ENCODE measurements at places on chromosomes 1 and 21.

- no peak for DNase-seq
These were observed 9.3 kb upstream of the RPE65 start for GRCh38 chr1:68459091-68459490.

- peak; percentile 78 for DNase-seq
These were observed 43.5 kb upstream of the RAB4A start for GRCh38 chr1:229227298-229227919.

- no peak for DNase-seq
These were observed 140.1 kb upstream of the DUSP10 start for GRCh38 chr1:221881805-221882581.

- DNase-seq: no peak
These were observed 6.9 kb downstream of the SERTAD4 start for GRCh38 chr1:210239349-210240111.

GRCh38 chr21:42527489-42528158 is 14.0 kb downstream of the SLC37A1 start:
- no peak for DNase-seq

GRCh38 chr1:145702826-145703225 is 4.3 kb downstream of the PDZK1 start:
- DNase-seq: no peak

GRCh38 chr1:164337885-164338284 is 221.1 kb upstream of the PBX1 start:
- peak; percentile 54 for DNase-seq

GRCh38 chr1:115829947-115830346 is 11.0 kb downstream of the NHLH2 start:
- DNase-seq: no peak

- no peak for DNase-seq
These were observed 12.1 kb upstream of the ZDHHC18 start for GRCh38 chr1:26814377-26814776.

GRCh38 chr1:24903955-24904730 is 25.9 kb downstream of the RUNX3 start:
- DNase-seq: no peak

GRCh38 chr1:221897321-221897721 is 155.4 kb upstream of the DUSP10 start:
- DNase-seq: no peak

DNA sequence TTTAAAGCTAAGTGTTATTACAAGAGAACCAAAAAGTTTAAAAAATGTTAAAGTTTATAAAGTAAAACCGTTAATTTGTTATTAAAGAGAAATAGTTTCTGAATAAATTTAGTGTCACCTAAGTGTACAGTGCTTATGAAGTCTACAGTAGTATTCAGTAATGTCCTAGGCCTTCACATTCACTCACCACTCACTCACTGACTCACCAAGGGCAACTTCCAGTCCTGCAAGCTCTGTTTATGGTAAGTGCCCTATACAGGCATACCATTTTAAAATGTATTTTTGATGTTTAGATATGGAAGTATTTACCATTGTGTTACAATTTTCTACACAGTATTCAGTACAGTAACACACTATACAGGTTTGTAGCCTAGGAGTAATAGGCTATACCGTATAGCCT is 60.1 kb upstream of the GCLM start:
- DNase-seq: no peak

GRCh38 chr1:113106910-113107309 is 33.9 kb downstream of the LRIG2 start:
- DNase-seq: no peak

GRCh38 chr21:40505681-40506080 is 341.3 kb downstream of the DSCAM start:
- no peak for DNase-seq

GRCh38 chr1:20365421-20366055 is 74.9 kb downstream of the VWA5B1 start:
- no peak for DNase-seq

- DNase-seq: no peak
These were observed 25.0 kb upstream of the POU3F1 start for GRCh38 chr1:38071312-38072256.

DNA sequence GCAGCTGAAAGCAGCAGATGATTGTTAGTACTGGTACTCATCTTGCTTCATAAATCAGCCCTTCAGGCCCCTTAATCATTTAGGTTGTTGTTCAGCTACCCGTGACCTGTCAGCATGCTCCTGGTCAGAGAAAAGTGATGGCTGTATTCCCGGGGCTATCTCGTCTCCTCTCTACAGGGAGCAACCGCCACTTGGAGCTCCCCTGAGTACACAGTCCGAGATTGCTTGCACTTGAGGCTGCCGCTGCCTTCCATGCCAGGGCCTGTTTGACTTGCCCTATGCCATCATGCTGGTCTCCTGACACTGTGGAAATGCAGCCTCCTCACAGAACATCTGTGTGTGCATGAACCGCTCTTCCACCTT is 97.5 kb downstream of the SPATA46 start:
- DNase-seq: no peak

DNA sequence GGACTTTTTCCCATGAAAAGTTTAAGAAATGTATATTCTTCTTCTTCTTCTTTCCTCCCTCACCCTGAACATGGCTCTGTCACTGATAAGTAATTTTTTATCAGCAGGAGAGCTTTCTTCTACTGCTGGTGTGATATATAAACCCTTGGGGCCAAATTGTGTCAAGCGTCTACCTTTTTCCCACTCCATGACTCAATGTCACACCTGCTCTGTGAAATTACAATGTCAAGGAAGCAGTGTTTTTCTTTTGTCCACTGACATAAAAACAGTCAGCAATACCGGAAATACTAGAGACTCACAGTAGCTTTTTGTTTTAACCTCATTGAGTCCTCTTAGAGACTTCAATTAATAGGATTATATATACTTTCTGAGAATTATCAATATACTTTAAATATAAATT is 416.2 kb upstream of the ADGRL4 start:
- DNase-seq: no peak

GRCh38 chr21:25772686-25773085 is 37.9 kb downstream of the GABPA start:
- DNase-seq: no peak

- DNase-seq: no peak
These were observed 144.6 kb downstream of the MAGI3 start for GRCh38 chr1:113534875-113535274.

DNA sequence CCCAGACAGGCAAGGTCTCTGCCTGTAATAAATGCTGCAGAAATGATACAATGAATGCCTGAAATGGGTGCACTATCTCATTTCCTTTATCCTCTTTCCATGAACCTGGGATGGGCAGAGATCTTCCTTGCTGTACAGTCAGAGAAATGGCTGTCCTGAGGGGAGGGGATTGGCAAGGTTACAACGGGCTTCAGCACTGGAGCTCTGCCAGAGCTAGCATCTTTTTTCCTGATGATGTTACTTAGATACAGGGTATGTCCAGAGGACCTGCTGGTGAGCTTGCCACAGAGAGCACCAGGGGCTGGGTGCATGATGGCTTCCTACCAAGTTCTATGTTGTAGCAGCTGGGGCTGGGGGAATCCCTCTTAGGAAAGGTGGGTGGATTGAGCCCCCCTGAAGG is 115.1 kb downstream of the PLXNA2 start:
- no peak for DNase-seq

- DNase-seq: peak; percentile 52
These were observed 44.0 kb downstream of the EIF2D start for GRCh38 chr1:206568256-206568655.

DNA sequence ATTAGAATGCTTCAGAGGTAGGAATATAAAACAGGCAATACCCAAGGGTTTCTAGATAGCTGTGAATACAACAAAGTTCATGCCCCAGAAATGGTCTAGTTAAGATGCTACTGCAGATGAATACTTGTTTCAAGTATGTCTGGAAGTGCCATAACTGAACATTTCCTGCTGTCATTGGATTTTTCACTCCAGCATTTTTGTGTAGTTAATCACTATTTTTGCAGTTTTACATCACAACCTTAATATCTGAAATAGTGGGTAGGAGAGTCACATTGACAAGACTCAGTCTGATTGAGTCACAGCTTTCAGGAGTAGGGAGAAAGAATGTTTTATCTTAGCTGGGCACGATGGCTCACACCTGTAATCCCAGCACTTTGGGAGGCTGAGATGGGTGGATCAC is 126.4 kb upstream of the C1orf21 start:
- peak; percentile 32 for DNase-seq

DNA sequence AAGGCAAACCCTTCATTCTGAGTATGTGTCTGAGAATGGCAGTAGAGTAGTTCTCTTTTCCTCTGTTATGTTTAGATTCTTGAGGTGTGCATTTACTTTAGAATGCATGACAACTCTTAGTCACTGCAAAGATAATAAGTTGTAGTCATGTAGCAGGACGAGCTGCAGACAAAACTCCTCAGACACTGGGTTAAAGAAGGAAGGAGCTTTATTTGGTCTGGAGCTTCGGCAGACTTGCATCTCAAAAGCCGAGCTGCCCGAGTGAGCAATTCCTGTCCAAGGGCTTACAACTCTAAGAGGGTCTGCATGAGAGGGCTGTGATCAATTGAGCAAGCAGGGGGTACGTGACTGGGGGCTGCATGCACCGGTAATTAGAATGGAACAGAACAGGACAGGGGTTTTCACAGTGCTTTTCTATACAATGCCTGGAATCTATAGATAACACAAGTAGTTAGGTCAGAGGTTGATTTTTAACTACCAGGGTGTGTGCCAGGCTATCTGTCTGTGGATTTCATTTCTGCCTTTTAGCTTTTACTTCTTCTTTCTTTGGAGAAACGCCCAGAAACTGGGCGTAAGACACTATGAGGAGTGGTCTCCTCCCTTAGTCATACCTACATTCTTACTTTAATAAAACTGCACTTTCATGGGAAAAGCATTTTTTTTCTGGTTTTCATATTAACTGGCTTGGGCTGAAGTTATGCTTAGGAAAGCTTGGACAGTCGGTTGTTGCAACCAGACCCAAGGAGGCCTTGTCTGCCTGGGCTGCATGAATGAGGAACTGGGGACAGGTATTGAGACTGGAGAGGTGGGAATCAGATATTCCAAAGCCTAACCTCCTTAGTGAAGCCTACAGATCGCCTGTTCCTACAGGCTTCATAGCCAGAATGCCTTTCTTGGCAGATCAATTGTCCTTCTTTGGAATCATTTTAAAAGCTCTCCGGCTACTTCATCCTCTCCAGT is 115.1 kb downstream of the RHOU start:
- DNase-seq: no peak

DNA sequence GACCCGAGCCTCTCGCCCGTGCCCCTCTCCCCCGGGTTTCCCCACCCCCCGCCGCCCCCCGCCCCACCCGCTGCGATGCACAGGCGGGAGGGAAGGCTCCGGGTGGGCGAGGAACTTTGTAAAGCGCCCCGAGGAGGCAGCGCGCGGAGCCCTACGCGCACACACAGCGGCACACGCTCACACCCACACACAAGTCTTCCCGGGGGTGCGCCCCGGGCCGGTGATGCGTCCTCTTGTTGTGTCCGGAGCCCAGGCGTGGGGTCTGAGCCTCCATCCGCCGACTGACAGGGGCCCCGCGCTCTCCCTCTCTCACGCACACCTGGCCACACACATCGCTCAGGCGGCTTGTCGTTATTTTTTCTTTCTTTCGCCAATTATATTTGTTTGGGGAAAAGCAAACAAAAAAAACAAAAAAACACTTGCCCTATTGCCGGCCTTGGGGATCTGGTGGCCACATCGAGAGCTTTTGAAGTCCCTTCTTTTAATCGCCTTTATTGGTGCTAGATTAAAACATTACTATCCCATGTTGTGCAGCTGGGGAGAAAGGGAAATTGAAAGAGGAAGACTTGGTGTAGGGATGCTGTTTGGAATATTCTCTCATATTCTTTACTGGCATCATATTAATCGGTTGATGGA is 770 bp downstream of the NTNG1 start:
- no peak for DNase-seq

DNA sequence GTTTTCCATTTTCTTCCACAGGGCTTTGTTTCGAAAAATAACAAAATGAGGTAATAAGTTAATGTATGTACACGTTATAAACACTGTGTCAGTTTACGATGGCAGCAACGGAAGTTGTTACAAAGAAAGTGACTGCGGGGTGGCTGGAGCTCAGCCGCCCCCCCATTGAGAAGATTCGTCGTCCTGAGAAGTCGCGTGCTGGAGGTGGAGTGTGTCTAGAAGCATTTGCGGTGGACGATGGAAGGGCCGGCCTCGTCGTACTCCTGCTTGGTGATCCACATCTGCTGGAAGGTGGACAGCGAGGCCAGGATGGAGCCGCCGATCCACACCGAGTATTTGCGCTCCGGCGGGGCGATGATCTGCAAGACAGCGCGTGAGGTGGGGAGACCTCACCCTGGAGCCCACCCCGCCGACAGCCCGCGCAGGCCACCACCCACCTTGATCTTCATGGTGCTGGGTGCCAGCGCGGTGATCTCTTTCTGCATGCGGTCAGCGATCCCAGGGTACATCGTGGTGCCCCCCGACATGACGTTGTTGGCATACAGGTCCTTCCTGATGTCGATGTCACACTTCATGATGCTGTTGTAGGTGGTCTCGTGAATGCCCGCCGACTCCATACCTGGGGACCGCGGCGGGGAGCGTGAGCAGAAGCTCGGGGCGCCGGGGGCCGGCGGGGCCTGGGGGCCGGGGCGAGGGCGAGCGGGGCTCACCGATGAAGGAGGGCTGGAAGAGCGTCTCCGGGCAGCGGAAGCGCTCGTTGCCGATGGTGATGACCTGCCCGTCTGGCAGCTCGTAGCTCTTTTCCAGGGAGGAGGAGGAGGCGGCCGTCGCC is 2.4 kb downstream of the ACTA1 start:
- no peak for DNase-seq

GRCh38 chr1:42162181-42162580 is 2.4 kb downstream of the GUCA2A start:
- no peak for DNase-seq

DNA sequence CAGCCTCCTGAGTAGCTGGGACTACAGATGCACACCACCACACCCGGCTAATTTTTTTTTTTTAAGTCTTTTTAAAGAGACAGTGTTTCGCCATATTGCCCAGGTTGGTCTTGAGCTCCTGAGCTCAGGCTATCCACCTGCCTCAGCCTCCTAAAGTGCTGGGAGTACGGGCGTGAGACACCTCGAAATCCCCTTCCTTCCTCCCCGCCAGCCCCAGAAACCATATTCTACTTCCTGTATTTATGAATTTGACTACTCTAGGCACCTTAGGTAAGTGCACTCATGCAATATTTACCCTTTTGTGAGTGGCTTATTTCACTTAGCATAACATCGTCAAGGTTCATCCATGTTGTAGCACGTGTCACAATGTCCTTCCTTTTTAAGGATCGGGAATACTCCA is 6.9 kb upstream of the LRP8 start:
- DNase-seq: no peak

- DNase-seq: no peak
These were observed 28.5 kb downstream of the CR1L start for GRCh38 chr1:207673399-207673798.

- DNase-seq: no peak
These were observed 16.5 kb downstream of the NADK start for GRCh38 chr1:1761504-1762376.

DNA sequence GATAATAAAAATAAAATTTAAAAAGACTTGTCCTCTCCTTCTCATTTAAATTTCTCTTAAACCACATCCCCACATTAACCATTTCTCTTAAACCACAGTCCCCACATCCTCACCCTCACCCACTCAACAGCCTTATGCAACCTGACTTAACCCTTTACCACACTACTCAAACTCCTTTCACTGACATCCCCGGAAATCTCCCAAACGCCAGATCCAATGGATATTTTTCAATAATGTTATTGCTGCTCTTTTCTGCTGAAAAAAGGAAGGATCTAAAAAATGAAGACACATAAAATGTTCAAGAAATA is 54.2 kb upstream of the EEIG2 start:
- DNase-seq: no peak

GRCh38 chr1:85189120-85189519 is 11.7 kb downstream of the SYDE2 start:
- DNase-seq: no peak

GRCh38 chr1:36572906-36573305 is 90.2 kb upstream of the CSF3R start:
- DNase-seq: no peak
